Sigmoid colon (tissue), 7 donors: ENCODE measurements at places on chromosomes 4 and X. TPM values are rescaled to one million over a fixed set of nuclear protein-coding genes. Genes with fewer than 3 reads are reported as not detected.

- DNase-seq = no peak
These were observed 39.4 kb upstream of the TET2 start for GRCh38 chr4:105107095-105107856.

- DNase-seq = no peak
These were observed 952.9 kb downstream of the FAT4 start for GRCh38 chr4:126267689-126268088.

GRCh38 chr4:82397527-82397926, 23.7 kb upstream of the HNRNPD start:
- no peak for DNase-seq

- DNase-seq = no peak
These were observed 257.5 kb downstream of the C4orf33 start for GRCh38 chr4:129353490-129353889.

GRCh38 chr4:153476829-153477574, 10.8 kb downstream of the TMEM131L start:
- DNase-seq = no peak

DNA sequence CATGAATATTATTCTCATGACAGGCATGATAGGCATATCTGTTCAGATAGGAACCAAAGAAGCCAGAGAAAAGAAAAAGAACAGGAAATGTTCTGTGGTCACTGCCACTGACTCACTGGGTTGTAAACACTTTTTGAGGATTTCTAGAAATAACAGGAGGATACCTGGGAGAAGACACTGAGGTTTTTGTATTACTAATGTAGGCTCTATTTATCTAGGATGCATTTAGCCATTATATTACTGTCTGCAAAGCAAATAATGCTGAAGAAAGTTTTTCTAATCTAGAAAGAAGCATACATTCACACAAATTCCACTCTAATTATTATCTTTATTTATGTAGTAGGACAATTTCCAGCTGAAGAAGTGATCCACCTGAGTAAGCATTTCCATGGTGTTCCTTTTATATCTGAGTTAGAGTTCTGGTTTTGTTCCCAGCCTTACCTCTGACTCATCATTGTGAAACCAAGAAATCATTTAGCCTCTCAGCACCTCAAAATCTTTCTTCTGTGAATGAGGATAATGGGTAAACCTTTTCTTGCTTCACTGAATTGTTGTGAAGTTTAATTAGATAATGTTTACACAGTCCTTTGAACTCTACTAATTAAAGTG, 40.2 kb upstream of the EPGN start:
- DNase-seq = no peak

- DNase-seq = no peak
These were observed 136.0 kb downstream of the STOX2 start for GRCh38 chr4:184041156-184041555.

GRCh38 chr4:98284640-98285046, 23.5 kb downstream of the RAP1GDS1 start:
- DNase-seq = no peak

- no peak for DNase-seq
These were observed 159.1 kb upstream of the KIT start for GRCh38 chr4:54498661-54499111.

The EMD gene
- 51.2 TPM for total RNA-seq

The PPEF2 gene
- total RNA-seq = 0.28 TPM

The MEPE gene
- total RNA-seq = not detected

The GLOD5 gene
- total RNA-seq = not detected

The PPBP gene
- not detected for total RNA-seq

The PLK4 gene
- 1.7 TPM for total RNA-seq
